ENCODE measurements at places on chromosomes 1 and 21.

GRCh38 chr1:935751-936231 lies 12.1 kb downstream of the SAMD11 start:
- DNase-seq: no peak

DNA sequence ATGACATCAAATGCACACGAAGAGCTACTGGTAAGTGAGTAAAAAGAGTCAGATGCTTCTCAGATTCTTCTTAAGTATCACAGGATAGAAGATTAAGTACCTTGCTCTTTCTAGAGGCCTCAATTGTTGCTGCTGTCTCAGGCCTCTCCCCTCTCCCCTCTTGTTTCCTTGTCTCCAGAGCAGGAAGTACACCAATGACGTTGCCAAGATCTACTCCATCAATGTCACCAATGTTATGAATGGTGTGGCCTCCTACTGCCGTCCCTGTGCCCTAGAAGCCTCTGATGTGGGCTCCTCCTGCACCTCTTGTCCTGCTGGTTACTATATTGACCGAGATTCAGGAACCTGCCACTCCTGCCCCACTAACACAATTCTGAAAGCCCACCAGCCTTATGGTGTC lies 21.3 kb upstream of the SARS1 start:
- no peak for DNase-seq

DNA sequence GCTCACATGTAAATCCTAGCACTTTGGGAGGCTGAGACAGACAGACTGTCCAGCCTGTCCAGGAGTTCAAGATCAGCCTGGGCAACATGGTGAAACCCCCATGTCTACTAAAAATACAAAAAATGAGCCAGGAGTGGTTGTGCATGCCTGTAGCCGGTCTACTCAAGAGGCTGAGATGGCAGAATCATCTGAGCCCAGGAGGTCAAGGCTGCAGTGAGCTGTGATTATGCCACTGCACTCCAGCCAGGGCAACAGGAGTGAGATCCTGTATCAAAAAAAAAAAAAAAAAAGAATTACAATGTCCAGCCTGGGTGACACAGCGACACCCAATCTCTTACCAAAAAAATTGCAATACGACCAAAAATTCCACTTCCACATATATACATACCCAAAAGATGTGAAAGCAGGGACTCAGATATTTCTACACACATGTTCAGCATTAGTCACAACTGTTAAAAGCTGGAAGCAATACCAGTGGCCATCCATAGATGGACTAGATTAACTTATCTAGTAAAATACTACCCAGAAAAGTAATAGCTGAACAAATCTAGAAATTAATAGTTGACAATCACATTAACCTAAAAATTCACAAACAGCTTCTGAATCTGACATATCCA lies 49.2 kb downstream of the ASH1L start:
- DNase-seq: no peak

DNA sequence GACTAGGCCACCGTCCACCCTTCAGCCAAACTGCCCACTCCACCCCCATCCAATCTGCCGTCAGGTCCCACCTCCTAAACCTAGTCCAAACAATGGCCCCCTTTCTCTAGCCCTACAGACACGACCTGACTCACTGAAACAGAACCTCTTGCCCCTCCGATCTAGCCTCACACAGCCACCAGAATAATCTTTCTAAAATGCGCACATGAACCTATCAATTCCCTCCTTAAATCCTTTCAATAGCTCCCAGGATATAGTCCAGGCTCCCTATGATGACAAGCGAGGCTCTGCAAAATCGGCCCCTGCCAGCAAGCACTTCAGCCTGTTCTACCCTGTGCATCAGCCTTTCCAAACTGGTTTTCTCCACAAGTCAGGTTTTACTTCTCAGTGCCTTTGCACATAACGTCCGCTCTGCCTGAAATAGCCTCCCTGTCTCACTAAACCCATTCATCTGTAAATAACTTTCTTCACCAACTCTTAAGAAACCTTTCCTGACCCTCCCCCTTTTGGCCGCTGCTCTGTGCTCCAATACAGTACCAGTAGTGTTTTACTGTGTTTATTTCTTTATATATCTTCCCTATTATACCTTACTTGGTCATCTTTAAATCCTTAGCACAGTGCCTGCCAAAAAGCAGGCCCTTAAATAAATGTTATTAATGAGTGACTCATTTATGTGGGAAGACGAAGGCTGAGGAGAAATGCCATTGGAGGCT lies 9.0 kb upstream of the CDC20 start:
- no peak for DNase-seq

DNA sequence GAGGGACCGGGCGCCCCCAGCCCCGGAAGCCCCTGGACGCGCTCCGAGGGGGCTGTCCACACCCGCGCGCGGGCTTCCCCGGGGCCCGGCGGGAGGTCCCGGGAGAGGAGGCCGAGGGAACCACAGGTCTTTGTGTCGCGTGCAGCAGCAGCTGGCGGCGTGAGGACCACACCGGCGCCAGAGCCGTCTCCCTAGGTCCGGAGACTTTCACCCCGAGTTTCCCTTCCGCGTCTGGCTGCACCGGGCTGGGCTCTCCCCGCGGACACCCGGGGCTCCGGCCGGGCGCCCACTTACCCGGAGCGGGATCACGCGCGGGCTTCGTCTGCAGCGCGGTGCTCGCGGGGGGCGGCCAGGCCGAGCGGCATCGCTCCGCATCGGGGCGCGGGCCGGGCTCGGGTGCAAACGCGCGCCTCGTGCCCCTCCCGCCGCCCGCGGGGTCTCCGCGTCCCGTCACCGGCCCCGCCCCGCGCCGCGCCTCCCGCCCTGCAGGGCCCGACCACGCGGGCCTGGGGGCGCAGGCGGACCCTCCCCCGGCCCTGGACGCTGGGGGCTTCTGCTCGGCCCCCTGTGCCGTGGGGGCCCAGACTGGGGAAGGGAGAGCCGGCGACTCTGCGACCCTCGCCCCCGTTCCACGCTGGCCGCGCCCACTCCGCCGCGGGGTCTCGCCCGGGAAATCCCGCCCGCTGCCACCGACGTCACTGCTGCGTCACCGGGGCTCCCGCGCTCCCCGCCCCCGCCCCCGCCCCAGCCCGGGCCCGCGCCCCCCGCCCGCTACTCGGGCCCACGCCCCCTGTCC lies at the start of gene GNG4:
TSS of gene GNG4 (minus strand) at position 417 of the 796 bp plus-strand sequence. CDS start 65,946 bp downstream, outside the sequence.
- DNase-seq: no peak

- DNase-seq: no peak
These were observed 55.3 kb downstream of the DOP1B start for GRCh38 chr21:36211660-36212512.

DNA sequence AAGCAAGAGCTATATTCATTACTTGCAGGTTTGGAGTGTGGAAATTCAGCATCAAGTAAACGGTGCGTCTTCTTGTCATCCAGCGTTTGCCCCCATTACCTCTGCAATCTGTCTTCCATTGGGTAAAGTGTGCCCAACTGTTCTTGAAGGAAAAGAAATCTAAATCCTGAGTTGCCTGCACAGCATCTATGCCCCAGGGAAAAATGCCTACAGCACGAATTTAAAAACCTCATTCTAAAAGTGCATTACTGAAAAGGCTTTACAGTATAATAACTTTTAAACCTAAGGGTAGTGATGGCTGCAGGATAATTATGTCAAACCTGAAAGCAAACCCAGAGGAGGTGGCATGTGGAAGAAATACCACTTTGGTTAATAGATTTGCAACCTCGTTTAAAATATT lies 37.2 kb downstream of the KCNK1 start:
- no peak for DNase-seq

- DNase-seq: no peak
These were observed 34.3 kb downstream of the XKR8 start for GRCh38 chr1:27994060-27994459.
